ENCODE measurements at places on chromosomes 5 and 9.

DNA sequence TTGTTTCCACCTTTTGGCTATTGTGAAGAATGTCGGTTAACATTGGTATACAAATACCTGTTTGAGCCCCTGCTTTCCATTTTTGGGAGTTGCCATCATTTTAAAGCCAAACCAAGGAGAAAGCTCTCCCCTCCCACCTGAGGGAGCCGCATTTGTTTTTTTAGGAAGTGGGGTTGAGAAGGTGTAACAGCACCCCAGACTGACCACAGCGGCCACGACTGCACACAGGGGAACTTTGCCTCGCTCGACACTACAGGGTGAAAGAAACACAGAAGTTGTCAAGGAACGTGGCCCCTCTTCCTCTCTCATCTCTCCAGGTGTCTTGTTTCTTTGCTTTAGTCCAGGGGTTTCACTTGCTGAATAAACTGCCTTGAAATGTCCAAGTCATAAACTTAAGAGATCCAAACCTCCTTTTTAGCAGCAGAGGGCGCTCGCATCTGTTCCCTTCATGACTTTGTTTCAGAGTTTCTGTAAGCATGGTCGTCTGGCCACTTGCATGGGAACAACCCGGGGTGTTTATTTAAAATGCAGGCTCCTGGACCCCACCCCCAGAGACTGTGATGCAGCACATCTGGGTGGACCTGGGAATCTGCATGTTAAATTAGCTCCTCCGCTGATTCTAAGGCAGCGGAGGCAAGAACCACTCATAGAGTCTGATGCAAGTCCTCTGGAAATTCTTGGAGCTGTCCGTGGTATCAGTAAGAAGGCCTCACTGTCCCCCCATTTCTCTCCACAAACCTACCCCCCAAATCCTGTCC is 2.1 kb upstream of the TTLL11 start:
- peak; percentile 70 for DNase-seq

DNA sequence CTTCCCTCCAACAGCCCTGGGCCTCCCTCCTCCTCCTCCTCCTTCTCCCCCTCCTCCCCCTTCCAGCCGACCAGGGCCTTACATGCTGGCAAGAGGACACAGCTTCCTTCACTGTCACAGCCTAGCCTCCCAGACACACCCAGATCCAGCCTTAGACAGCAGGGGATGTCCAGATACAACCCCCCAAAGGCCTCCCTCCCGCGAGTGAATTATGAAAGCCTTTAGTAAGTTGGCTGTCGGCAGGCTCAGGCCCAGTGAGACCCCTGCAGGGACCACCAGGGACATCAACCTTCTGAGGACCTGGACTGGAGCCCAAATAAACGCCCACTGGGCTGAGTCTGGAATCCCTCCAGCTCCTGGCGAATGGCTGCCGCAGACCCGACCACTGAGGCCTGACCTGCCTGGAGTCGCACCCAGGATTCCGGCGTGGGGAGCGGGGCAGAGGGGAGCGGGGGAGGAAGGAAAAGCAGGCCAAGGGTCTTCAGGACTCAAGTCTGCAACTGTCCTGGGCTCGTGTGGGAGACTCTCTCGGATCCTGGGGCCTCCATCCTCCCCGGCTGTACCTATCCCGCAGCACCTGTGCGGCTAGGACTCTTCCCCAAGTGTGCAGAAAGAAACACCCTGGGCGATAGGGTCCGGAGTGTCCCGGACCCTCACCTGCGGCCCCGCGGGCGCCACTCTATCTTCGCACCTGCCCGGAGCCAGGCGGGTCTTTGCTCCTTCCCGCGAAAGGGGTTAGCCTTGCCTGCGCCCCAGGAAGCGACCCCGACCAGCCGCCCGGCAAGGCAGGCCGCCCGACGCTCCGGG is 705 bp downstream of the SEPTIN8 start:
- peak; percentile 83 for DNase-seq

- DNase-seq: no peak
Measured at GRCh38 chr5:139417214-139417613, 13.3 kb upstream of the SPATA24 start.

DNA sequence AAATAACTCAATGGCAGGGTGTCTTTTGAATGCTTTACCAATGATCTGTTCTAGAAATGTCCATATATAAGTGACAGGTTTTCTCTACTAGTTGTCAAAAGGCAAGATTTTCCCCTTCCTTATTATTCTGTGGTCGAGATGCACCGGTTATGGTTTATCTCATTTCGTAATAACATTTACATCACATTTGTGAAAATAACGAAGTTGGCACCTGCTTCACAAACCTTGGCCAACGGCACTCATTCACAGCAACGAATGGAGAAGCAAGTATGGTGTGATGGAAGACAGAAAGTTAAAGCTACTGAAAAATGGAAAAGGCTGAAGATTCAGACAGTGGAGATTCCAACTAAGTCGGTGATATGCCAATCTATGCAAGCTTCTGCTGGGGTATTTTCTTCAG is 235.8 kb downstream of the KCTD16 start:
- DNase-seq: no peak

DNA sequence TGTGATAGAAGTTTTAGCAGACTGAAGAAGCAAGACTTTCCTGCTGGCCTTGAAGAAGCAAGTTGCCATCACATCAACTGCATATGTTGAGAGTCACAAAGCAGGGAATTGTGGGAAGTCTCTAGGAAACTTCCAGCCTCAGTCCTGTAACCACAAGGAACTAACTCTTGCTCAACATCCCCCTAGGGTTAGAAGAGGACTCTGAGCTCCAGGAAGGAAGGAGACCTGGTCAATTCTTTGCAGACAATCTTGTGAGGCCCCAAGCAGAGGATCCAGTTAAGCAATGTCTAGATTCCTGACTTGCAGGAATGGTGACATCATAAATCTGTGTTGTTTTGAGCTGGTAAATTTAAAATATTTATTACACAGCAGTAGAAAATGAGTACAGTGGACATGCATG is 18.6 kb upstream of the ZNF366 start:
- DNase-seq: no peak

DNA sequence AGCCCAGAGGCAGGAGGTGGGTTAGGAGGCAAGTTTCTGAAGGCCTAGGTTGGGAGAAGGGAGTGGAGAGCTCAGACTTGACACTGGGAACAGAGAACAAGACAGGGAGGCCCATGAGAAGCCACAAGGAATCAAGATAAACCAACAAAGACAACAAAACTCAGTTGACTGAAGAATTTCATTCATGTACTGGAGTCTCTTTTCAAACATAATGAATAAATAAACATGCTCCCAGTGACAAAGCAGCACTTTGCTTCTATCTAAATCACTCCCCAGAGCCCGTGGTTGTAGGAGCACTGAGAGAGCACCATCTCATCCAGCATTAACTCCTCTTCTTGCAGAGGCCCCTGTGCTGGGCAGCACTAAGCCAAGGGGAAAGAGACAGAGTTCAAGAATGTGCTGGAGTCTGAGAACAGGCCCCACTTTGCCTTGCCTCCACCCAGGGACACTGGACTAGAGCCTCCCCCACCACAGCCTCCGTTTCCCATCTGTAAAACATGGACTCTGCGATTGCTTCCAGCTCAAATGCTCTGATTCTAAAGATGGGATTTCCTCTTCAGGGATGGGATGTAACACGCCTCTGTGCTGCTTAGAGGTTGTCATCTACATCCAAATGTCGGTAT is 282.0 kb downstream of the SPOCK1 start:
- no peak for DNase-seq

GRCh38 chr5:172530406-172530805 is 76.1 kb upstream of the SH3PXD2B start:
- DNase-seq: no peak

GRCh38 chr9:129070696-129071525 is 10.0 kb upstream of the DOLPP1 start:
- DNase-seq: no peak

DNA sequence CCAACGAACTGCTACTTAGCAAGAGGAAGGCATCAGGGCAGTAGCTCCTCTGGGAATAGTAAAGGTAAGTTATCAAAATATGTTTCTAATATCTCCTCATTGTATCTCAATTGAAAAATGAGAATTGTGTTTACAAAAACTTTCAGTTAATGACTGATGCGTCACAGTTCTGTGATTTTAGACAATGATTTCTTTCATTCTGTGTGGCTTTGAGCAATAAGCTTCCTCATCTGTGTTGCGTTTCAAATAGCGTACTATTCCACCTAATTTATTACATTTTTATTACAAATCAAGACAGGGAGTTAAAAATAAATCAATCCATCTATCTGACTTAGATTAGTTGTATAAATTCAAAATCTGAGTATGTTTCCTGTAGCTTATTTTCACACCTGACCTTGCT is 145.0 kb downstream of the CAAP1 start:
- DNase-seq: no peak

- no peak for DNase-seq
Measured at GRCh38 chr5:42596817-42597216, 159.8 kb upstream of the CCDC152 start.

DNA sequence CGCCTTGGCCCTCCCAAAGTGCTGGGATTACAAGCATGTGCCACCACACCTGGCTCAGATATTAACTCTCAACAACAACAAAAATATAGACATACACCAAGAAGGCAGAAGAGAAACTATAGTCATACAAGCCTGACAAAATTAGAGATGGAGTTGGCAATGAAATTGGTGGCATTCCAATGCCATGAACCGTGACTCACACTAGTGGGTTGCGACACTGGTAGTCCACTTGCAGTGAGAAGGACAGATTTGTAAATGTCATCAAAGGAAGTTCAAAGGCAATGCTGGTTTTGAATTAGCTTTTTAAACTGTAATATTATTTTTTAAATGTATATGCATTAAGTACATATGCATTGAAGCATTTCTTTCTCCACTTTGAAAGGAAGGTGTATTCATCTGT is 8.5 kb upstream of the DNAJC25 start:
- no peak for DNase-seq

DNA sequence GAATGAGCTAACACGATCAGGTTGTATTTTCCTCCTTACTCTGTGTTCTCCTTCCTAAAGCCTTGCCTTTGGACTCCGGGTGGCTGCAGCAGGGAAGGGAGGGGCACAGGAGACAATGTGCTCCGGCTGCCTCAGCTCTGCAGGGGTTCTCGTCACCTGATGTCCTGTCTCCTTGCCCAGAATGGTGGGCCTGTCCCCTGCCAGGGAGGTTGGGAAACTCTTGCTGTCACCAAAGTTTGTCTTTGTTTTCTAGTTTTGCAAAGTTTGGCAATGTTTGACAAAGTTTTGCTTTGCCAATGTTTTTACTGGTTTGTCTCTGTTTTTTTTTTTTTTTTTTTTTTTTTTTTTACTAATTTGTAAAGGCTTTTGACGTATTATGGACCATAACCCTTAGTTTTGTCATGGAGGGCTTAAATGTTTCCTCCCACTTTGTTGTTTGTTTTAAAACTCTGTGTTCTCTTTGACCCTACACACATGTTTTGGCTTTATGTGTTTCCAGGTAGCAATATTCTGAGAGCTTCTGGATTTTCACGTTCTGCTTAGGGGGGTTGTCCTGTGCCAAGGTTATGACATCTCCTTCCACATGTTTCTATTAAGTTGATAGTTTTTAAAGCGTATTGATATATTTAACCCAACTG is 49.3 kb downstream of the GADD45G start:
- no peak for DNase-seq

- DNase-seq: no peak
Measured at GRCh38 chr5:140556438-140556837, 835 bp downstream of the SRA1 start.

GRCh38 chr9:123216251-123216797 is 52.1 kb downstream of the STRBP start:
- DNase-seq: no peak

DNA sequence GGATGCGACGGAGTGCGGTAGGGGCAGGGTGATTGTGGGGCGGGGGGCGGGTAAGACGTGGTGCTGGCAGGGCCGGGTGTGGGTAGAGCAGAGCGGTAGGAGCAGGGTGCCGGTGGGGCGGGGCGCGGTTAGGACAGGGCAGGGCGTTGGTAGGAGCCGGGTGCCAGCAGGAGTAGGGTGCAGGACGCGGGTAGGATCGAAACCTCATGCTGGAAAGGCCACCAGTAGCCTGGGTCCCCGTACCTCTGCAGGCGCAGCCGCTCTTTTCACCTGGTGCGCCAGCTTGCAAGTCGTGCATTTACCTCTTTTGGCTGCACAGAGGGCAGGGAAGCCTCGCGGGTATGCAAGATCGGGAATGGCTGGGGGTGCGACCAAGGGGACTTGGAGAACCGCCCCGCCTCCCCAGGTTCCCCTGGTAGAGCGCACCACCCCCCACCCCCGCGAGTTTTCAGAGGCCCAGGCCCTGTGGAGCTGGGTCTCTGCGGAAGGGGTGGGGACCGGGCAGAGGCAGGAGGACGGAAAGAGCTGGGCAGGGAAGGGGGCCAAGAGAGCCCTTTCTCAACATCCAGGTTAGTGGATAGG is 104.8 kb upstream of the SIMC1 start:
- DNase-seq: no peak

DNA sequence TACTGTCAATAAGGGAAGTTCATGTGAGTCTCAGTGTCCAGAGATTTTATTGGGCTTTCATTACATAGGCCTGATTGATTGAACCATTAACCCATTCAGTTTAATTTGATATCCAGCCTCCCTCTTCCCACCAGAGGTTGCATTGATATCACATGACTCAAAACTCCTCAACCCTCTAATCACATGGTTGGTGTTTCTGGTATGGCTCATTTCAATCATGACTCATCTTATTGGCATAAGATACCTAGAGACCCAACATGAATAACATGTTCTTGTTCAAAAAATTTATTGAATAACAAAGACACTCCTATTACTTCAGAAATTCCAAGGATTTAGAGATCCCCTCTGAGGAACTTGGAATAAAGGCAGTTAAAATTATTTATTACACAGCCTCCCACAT is 982.2 kb downstream of the TLE1 start:
- DNase-seq: no peak

DNA sequence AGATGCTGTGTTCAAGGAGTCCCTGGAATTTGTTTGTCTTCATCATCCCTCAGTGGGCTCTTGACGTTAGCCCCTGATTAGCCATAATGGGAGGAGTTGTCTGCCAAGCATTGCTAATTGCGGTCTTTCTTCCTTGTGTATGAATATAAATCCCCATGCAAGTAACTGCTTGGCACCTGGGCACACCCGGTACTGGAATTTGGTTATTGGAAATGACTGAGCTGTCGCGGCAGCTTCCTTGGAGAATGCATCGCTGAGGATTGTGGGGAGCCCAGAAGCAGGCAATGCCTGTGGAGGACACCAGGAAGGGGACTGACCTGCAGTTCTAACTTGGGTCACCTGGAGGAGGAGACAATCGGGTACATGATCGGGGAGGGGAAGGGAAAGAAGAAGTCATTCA is 53.3 kb upstream of the CTSL start:
- no peak for DNase-seq

All from BE2C (cell line).